ENCODE measurements at places on chromosomes 3 and 15.

GRCh38 chr15:70463453-70463834 is 299.9 kb downstream of the UACA start:
- DNase-seq, result no peak

DNA sequence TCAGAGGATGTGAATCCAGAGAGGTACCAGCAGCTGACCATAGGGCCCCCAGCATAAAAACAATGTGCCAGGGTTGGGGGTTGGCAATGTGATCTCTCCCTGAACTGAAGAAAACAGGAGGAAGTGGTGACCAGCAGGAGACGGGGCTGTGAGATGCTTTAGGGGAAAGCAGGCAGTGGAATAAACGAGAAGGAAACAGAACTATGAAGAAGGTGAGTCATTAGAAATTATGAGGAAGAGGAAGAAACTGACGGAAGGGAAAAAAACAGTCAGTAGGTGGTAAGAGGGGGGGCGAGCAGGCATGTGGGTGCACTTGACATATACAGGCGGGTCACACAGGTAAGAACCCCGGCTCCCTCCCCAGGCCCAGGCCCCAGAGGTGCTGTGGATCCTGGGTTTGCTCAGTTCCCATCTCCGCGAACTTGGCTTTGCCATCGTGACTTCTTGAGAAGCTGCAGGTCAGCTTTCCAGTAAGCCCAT is 42.2 kb upstream of the B3GNT5 start:
- peak; percentile 14 for DNase-seq

DNA sequence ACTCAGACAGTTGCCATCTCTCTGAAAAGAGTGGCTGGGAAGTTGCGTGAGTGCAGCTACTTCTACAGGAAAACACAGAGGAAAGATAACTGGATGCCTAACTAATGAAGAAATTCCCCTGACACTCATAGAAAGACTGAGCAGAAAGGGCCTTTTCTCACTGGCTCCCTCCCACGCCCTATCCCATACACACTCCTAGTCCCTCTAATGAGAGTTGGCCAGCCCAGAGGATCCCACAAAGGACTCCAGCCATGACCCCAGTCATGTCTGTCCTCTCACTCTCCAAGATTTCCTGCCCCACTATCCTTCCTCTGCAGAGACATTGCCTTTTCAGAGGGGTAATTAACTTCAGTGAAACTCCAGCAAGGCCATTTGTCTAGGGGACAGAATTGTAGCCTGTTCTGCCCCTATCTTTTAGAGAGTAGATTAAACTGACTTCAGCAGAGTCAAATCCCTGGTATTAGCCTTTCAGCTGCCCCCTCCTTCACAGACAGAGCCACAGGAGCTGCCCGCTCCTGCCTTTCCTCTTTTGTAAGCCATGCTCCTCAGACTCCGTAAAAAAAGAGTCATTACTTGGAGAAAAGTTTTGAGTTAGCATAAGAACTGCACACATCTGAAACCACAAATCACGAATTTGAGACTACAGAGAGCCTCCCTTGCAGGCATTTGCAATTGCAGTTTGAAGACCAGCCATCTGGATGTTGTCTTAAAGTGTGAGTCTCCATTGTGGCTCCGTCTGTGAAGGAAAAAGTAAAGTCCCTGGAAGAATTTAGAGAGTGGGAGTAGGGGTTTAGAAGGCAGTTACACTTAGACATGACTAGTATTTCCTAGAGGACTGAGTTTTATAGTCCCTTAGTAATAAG is 129.1 kb upstream of the SEMA6D start:
- DNase-seq, result no peak

DNA sequence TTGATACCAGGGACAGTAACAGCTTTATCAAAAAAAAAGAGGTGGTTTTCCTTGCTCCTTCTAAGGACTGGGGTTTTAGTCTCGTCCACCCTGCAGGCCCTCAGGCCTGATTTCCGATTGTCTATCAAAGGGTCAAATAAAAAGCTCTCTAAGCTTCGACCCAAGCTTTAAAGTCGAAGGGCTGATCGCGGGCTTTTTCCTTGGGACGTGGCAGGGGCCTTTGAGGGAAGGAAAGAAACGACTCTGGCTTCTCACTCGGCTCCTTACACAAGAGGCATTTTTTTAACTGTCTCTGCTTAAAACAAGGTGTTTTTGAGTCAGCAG is 354 bp upstream of the KLHL24 start:
- DNase-seq, result no peak

GRCh38 chr3:186670155-186670554 is 4.3 kb downstream of the HRG start:
- no peak for DNase-seq

- no peak for DNase-seq
Measured at GRCh38 chr15:29914511-29914926, 92.3 kb upstream of the TJP1 start.

DNA sequence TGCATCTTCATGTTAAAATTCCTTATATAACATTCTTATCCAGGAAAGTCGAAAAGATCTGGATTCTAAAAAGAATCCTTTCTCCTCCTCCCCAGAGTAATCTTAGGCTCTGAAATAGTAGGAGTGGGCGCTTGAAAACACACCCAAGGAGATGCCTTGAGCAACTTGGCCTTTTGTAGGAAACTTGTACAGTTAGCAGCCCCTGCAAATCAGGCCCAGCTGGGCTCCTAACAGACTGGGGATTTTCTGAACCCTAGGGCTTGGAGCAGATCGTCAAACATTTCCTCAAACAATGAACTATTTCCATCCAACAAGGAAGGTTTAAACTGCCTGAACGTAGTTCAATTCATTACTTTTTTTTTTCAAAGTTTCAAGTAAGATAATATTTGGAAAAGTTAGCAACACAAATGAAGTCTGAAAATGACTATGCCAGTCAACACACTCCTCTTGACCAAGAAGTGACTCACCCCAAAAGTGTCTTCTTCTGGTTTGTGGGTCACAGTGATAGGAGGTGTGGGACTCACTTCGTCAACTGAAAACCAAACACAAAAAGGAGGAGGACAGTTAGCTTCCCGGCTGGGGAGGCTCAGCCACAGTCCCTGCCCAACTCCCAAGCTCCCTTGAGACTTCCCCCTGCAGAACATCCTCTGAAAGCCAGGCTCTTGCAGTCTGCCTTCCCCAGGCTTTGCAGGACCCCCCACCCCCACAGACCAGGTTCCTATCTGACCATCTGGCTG is 129.7 kb downstream of the NTRK3 start:
- no peak for DNase-seq

DNA sequence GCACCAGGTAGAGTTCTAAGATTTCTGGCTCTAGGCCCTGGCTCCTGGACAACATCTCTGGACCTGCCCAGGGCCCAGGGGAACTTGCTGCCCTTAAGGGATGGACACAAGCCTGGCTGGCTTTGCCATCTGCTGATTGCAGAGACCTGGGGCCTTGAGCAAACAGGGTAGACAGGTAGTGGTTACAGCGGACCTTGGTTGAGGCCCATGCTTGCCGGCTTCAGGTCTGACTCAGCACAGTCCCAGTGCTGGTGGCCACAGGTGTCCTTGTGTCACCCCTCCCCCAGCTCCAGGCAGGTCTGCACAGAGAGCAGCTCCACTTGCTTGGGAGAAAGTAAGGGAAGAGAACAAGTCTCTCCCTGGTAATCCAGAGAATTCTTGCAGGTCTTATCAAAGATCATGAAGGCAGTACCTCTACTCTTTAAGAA is 15.9 kb upstream of the ACTL6A start:
- DNase-seq, result no peak

GRCh38 chr15:66221126-66221525 is 32.4 kb downstream of the MEGF11 start:
- DNase-seq, result no peak

DNA sequence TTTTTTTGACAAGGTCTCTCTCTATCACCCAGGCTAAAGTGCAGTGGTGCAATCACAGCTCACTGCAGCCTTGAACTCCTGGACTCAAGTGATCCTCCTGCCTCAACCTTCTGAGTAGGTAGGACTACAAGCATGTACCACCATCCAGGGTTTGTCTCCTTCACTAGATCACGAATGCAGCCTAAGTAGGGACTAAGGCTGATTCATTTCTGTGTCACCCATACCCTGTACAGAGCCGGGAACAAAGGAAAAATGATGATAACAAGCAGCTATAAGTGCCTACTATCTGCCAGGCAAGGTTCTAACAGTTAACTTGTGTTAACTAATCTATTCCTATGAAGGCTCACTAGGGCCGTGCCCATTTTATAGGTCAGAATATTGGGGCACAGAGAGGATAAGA is 7.0 kb downstream of the TMEM40 start:
- no peak for DNase-seq

DNA sequence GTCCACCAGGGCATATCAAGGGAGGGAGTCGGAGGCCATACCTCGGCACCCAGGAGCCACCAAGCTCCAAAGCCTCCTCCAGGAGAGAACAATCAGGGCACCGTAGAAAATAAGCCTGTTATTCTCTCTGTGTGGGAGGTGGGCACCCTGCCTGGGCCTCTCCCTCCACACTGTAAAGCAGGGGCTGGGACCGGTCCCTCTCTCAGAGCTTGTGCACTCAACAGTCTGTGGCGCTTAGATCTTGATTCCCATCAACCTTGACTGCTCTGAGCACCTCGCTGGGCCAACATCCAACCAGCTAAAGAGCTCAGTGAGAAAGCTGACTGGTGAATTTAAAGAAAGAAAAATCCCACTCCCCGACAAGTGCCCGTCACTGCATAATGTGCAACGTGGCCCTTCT is 53.0 kb downstream of the PCSK6 start:
- DNase-seq, result no peak

- no peak for DNase-seq
Measured at GRCh38 chr3:197994736-197995135, 34.7 kb downstream of the LMLN start.

DNA sequence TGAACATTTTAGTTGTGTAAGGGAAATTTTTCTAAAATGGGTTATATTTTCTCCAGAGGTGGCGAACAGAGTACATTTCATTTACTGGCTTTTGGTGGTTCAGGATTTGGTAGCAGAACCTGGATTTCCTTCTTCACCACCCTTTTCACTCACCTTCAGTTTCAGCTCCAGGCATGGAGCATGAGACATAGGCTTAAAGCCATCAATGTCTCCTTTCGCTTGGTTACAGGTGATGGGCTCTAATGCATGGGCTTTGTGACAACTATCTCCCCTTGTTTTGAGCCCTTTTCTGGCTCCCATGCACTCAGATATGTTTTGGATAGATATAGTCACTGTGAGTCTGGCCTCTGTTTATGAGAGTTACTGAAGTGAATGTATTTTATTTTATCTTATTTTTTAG is 96.6 kb upstream of the ANKRD28 start:
- DNase-seq, result no peak

GRCh38 chr15:61169275-61169903 is 59.7 kb downstream of the RORA start:
- DNase-seq, result no peak

DNA sequence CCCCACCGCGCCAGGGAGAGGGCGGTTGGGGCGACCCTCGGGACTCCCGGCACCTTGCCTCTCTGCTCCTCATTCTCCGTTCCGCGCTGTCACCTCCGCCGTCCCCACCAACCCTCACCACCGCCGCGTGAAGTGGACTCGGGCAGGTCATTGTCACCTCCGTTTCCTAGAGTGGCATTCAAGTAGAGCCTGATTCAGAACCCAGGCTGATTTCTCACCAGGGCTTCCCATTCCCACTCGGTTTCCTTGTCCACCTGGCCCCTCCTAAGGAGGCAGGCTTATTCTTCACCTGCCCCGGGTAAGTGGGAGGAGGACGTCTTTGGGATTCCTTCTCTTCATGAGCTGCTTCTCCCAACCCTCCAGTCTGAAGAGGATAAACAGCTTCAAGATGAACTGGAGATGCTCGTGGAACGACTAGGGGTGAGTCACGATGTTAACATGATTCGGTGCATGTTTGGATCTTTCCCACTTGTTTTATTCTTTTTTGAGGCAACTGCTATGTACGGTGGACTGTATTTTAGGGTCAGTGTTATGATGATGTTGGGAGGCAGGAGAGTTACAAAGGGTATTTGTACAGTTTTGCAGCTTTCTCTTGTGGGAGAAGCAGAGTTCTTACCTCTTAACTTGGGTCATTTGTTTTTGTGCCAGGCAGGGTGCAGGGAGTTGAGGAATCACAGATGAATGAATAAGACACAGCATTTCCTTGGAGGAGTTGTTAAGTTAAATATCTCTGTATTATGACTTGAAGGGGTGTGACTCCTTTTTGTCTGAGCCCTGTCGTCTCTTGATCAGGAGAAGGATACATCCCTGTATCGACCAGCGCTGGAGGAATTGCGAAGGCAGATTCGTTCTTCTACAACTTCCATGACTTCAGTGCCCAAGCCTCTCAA is 692 bp downstream of the PSMD2 start:
- DNase-seq, result no peak

GRCh38 chr3:182129740-182130139 is 418.0 kb downstream of the SOX2 start:
- no peak for DNase-seq

DNA sequence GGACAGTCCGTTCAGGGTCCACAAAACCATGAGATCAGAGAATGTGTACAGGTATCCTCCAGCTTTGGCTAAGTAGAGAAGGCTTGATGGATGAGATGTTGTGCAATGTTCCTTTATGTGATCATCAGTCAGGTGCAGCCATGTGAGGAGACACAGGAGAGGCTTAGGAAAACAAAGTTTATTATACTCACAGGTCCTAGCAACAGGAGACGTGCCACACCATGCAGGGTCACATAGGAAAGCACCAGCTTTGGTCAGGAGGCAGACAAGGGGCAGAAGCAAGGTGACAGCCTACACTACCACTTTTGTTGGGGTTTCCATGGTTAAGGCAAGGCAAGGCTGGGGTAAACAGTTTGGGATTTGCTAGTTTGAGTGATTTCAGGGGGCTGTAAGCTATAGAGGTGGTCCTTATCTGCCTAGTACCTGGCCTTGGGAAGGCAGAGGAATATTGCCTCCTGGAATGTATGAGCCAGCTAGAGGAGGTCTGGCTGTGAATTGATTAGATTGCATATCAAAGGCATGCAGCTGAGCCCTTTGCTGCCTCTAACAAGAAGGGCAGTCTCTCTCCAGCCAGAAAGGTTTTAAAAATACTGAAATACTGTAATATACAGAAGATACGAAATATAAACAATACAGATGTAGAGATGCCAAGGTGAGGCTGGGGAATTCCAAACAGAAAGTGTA is 248.6 kb downstream of the RYR3 start:
- no peak for DNase-seq

DNA sequence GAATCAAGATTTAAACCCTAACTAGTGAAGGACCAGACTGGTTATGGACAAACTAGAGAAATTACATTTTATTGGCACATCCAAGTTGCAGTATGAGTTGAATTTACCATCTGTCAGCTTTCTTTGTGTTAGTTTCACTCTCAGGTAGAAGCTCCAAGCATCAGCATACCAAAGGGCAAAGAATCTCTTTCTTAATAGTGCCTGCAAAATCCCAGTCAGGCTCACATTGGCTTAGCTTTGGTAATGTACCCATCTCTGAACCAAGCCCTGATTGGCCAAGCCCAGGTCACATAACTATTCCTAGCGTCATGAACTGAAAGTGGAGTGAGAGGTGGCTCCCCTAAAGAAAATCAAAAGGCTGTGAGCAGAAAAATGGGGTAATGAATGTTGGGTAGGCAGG is 66.9 kb downstream of the CCNL1 start:
- no peak for DNase-seq

DNA sequence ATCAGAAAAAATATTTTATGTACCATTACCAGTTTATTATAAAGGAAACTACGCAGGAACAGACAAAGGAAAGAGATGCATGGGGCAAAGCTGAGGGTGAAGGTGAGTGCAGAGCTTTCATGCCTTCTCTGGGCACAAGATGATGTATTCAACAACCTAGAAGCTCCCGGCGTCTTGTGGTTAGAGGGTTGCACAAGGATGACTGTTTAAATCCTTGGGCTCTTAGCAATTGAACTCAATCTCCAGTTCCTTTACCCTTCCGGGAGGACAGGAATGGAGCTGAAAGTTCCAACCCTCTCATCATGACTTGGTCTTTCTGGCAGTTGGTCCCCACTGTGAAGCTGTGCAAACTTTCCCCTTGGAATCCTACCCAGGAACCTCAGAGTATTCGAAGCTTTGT is 542.0 kb downstream of the EPHA3 start:
- no peak for DNase-seq

Data from activated naive CD4-positive, alpha-beta T cell treated with Interleukin-2 at 50 U/mL for 16 hours (primary cell).